ENCODE measurements at places on chromosomes 7 and 10.

GRCh38 chr7:155796381-155797261 is 15.6 kb downstream of the SHH start:
- peak; percentile 39 for DNase-seq

GRCh38 chr10:88791924-88792323 is 10.6 kb upstream of the LIPM start:
- DNase-seq = no peak

DNA sequence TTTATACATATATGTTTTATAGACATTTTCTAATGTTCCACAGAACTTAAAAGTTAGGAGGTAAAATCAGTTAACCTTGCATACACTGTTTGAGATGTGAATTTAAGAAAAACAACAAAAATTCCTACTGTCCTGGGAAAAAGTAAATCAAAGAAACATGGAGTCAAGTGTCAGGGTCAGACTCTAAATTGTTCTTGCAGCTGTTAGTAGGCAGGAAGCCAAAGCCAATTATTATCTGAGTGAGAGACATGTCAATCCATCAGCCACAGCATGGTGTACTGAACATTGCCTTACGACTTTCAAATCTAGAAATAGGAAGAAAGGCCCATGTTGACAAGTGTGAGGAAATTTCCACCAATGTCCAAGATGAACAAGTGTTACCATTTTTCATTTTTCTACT is 461.2 kb upstream of the MBL2 start:
- DNase-seq = no peak

GRCh38 chr10:128734734-128735133 is 608.5 kb upstream of the MKI67 start:
- DNase-seq = no peak

GRCh38 chr10:121368347-121369025 is 229.8 kb downstream of the FGFR2 start:
- DNase-seq = no peak

DNA sequence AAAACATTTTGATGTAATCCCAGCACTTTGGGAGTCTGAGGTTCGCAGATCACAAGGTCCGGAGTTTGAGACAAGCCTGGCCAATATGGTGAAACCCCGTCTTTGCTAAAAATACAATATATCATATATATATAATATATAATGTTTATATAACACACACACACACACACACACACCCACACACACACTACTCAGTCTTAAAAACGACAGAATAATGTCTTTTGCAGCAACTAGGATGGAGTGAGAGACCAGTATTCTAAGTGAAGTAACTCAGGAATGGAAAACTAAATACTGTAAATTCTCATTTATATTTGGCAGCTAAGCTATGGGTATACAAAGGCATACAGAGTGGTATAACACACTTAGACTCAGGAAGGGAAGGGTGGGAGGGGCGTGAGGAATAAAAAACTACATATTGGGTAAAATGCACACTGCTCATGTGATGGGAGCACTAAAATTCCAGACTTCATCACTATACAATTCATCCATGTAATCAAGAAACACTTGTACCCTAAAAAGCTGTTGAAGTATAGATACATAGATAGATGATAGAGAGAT is 231.2 kb upstream of the SEMA3A start:
- DNase-seq = no peak

- DNase-seq = no peak
These were observed 73.8 kb downstream of the RBM20 start for GRCh38 chr10:110717781-110718589.

GRCh38 chr7:33789871-33790630 is 115.3 kb upstream of the BMPER start:
- DNase-seq = no peak

Data from activated naive CD4-positive, alpha-beta T cell (primary cell).